ENCODE measurements at places on chromosomes 13 and 19.
A peak's percentile ranks its signal among the peaks of the same experiment; 100 is the strongest.

GRCh38 chr19:41439441-41440222, at the start of gene DMAC2:
TSS of gene DMAC2 (minus strand) at chr19:41439912. CDS start at chr19:41439899, 13 bp downstream.
- DNase-seq, result peak; percentile 98

DNA sequence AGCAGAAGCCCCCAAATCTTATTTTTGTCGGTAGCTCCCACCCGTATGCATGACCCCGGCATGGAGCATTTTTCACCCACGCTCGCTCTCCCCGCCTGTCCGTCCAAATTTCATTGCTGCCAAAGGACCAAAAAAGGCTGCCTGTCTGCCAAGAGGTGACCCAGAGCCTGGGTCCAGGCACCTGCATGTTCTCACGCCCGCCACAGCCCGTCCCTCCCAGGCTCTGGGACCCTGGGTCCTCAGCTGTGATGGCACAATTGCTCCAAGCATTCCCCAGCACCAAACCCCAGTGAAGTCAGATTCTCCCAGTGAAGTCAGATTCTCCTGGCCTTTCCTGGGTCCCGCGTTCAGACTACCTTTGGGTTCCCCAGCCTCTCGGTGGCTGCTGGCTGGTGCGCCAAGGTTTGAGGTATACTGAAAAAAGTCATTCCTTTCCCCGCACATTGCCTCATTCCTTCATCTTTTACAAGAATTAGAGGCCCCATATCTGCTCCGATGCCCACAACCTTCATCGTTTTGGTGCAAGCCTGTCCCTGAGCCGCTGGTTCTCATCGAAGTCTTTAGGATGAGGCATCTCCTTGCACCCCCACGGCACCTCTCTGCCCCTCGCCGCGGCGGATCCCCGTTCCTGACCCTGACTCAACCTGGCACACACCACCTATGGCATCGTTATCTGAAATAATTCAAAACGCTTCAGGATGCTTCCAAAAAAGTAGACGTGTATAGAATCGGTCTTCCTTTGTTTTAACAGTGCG, 59.3 kb upstream of the F7 start:
- no peak for DNase-seq

- DNase-seq, result no peak
Observed at GRCh38 chr19:52778811-52779210, 7.8 kb downstream of the ZNF600 start.

DNA sequence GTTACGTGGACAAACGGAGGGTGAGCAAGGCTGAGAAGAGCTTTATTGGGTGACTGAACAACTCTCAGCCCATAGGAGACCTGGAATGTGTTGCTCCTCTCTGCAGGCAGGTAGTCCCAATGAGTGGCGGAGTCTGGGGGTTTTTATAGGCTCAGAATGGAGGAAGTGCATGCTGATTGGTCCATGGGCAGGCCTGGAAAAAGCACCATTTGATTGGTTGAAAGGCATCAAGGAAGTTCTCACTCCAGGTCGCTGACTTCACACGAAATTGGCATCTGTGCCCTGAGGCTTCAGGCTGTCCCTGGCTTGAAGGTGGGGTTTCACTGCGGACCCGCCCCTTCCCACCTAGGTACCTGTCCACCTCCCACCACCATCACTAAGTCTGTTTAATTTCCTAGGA, 65.4 kb downstream of the SPATA13 start:
- no peak for DNase-seq

GRCh38 chr13:33250609-33251008, 34.9 kb downstream of the STARD13 start:
- no peak for DNase-seq

DNA sequence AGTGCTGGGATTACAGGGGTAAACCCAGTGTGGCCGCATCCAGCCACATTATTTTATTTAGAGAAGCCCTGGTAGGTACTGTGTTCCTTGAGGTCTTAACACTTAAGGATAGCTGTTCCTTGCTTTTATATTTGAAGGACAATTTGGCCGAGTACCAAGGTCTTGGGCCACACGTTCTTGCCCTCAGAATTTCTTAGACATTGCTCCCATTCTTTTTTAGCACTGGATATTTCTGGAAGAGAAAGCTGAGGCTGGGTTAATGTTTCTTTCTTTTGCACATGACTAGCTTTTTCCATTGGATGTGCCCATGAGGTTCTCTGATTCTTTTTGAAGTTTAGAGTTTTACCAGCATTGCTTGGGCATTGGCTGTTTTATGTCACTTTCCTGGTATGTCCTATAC, 5.5 kb upstream of the RNF113B start:
- DNase-seq, result no peak

GRCh38 chr19:39407410-39407659, 688 bp downstream of the ZFP36 start:
- DNase-seq, result no peak

- no peak for DNase-seq
Observed at GRCh38 chr13:33828431-33829129, 10.6 kb downstream of the RFC3 start.

GRCh38 chr19:23522431-23522830, 127.2 kb upstream of the ZNF91 start:
- no peak for DNase-seq

DNA sequence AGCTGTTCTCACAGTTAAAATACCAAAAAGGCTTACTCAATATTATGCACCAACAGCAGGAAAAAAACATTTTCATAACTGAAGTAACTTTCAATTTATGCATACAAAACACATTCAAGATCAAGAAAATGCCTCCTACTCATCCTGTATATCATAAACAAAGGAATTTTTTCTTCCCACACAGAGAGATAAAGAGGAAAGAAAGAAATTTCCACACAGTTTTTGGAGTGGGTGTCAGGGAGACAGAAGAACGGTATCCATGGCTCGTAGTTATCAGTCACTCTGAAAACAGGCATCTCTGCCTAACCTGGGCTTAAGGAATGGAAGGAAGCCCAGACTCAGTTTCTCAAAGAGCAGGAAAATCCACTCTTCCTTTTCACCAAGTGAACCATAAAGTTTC, 92.4 kb upstream of the SIAH3 start:
- no peak for DNase-seq
